Immature natural killer cell (primary cell): ENCODE measurements at places on chromosomes 1 and 21. TPM values are rescaled to one million over a fixed set of nuclear protein-coding genes. Genes with fewer than 3 reads are reported as not detected.

DNA sequence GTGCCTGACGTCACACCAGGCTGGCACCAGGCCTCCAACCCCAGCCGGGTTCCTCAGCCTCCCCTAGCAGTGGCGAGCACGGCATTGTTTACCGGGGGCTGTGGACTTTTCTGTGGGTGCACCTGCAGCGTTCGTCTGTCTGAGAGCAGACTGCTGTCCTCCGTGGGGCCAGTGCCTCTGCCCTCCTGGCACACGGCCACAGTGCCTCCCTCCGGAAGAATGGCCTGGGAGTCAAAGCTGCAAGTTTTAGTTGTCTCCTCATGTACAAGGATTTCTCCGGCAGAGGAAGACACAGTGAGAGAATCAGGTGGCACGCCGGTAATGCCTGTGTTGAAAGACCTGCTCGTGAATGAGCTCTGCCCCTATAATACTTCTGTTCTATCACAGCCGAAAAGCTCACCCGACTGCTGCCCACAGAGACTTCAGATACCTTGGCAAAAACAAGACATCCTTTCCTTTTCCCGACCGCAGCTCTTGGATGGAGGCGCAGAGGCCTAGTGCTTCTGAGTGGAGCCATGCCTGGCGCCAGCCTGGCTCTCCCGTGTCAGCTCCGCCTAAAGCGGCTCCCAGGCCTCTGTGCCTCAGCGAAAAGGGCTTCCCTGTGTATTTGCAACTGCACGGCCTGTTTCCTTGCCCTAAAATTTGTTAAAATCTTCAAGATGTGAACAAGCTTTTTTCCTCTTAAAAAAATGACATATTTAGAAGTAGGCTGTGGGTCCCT is 71.4 kb downstream of the AGPAT3 start:
- DNase-seq, result no peak
- H3K4me1 ChIP-seq, result peaks cover 17% of the 10 kb centered on the region
- no peaks in the 10 kb centered on the region for H3K36me3 ChIP-seq
- H3K27ac ChIP-seq, result no peak overlapping the region
- H3K27me3 ChIP-seq, result no peaks in the 10 kb centered on the region

DNA sequence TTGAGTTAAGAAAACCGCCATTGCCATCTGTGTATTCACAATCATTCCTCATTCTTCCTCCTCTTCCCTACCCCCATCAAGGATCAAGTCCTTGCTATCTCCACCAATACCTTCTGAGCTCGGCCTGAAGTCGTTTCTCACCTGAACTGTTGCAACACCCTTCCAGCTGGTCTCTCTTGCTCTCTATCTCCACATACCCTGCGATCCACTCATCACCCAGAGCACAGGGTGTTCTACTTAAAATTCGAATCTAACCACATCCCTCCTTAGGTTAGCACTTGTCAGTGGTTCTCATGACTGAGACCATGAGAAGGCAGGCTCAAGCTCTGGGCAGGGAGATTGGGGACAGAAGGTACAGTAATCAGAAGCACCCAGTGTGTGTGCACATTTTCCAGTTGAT is 4.6 kb downstream of the IVL start:
- peak; percentile 5 for DNase-seq
- H3K27ac ChIP-seq, result peak overlapping the region; percentile 60
- peaks cover 11% of the 10 kb centered on the region for H3K4me1 ChIP-seq
- H3K4me3 ChIP-seq, result peak overlapping the region; percentile 94
- H3K27me3 ChIP-seq, result peaks cover 4% of the 10 kb centered on the region

Gene GJA8
- polyA plus RNA-seq, result not detected

GRCh38 chr1:170414989-170415709 is 116.8 kb upstream of the GORAB start:
- H3K27me3 ChIP-seq, result no peaks in the 10 kb centered on the region
- no peaks in the 10 kb centered on the region for H3K4me1 ChIP-seq
- H3K27ac ChIP-seq, result no peak overlapping the region
- no peak overlapping the region for H3K4me3 ChIP-seq
- no peak for DNase-seq
- H3K36me3 ChIP-seq, result no peaks in the 10 kb centered on the region

- H3K27me3 ChIP-seq, result peaks cover 5% of the 10 kb centered on the region
- no peak overlapping the region for H3K4me3 ChIP-seq
- H3K4me1 ChIP-seq, result no peaks in the 10 kb centered on the region
- DNase-seq, result no peak
- H3K27ac ChIP-seq, result no peak overlapping the region
These were observed 59.9 kb downstream of the TNN start for GRCh38 chr1:175127565-175127964.

Gene SHISAL2A
- polyA plus RNA-seq, result 5.0 TPM

Gene ST7L
- polyA plus RNA-seq, result 8.4 TPM

DNA sequence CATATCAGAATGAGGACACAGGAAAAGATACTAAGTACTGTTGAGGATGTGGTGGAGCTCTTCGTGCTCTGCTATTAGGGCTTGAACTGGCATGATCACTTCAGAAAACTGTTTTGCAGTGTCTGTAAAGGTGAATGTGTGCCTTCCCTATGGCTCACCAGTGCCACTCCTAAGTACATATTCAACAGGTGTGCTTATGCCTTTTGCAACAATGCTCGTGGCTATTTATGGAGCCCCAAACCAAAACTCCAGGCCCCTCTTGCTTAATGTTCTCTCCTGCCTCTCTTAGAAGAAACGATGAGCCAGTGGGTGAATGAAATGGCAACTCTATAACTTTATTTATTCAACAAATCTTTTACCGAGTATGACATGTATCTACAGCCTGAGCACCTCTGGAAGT is 70.2 kb downstream of the TAS1R2 start:
- H3K27me3 ChIP-seq, result peaks cover 5% of the 10 kb centered on the region
- no peaks in the 10 kb centered on the region for H3K36me3 ChIP-seq
- H3K4me3 ChIP-seq, result no peak overlapping the region
- DNase-seq, result no peak
- no peaks in the 10 kb centered on the region for H3K4me1 ChIP-seq

DNA sequence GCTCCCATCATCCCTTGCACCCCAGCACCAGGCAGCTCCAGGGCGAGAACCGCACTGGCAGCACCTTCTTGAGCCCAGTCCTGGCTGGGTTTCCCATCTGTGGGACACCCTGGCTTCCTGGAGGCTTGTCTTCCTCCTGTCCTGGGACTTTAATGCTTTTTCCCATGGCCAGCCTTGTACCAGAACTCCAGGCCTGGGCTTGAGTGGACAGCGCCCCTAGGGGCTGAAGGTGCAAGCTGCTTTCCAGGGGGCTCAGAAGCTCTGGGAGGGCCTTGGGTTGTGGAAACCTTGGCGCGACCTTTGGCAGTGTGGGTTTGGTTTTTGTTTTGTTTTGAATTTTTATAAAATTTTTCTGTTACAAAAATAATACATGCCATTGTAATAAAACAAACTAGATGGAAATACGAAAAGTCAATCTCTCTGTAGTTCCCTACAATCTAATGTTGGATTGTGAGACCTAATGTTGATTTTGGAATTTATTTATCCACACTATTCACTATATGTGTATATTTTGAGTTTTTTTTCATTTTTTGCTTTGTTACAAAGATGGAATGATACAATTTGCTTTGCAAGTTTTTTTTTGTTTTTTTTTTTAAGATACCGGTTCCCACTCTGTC is 33.8 kb upstream of the RPL11 start:
- no peak for DNase-seq
- no peak overlapping the region for H3K27ac ChIP-seq
- H3K36me3 ChIP-seq, result no peaks in the 10 kb centered on the region
- no peaks in the 10 kb centered on the region for H3K4me1 ChIP-seq
- peaks cover 4% of the 10 kb centered on the region for H3K27me3 ChIP-seq

DNA sequence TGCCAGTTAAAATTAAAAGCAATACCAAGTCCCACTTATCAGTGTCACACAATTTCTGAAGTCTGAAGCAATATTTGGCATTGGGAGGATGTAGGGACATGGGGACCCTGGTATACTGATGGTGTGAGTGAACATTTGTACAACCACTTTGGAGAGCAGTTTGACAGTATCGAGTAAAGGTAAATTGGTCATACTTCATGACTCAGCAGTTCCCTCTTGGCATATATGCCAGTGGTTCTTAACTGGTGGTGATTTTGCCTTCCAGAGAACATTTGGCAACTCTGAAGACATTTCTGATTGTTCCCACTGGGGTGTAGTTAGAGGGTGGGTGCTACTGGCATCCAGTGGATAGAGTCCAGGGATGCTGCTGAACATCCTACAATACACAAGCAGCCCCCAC is 19.7 kb downstream of the FMOD start:
- H3K4me3 ChIP-seq, result no peak overlapping the region
- H3K36me3 ChIP-seq, result no peaks in the 10 kb centered on the region
- no peak for DNase-seq
- H3K27ac ChIP-seq, result no peak overlapping the region

- H3K27me3 ChIP-seq, result no peaks in the 10 kb centered on the region
- peaks cover 4% of the 10 kb centered on the region for H3K4me1 ChIP-seq
- H3K36me3 ChIP-seq, result no peaks in the 10 kb centered on the region
- H3K27ac ChIP-seq, result no peak overlapping the region
- no peak overlapping the region for H3K4me3 ChIP-seq
These were observed 6.4 kb upstream of the LRP8 start for GRCh38 chr1:53334312-53334711.

Gene MNDA
- polyA plus RNA-seq, result 8.8 TPM

DNA sequence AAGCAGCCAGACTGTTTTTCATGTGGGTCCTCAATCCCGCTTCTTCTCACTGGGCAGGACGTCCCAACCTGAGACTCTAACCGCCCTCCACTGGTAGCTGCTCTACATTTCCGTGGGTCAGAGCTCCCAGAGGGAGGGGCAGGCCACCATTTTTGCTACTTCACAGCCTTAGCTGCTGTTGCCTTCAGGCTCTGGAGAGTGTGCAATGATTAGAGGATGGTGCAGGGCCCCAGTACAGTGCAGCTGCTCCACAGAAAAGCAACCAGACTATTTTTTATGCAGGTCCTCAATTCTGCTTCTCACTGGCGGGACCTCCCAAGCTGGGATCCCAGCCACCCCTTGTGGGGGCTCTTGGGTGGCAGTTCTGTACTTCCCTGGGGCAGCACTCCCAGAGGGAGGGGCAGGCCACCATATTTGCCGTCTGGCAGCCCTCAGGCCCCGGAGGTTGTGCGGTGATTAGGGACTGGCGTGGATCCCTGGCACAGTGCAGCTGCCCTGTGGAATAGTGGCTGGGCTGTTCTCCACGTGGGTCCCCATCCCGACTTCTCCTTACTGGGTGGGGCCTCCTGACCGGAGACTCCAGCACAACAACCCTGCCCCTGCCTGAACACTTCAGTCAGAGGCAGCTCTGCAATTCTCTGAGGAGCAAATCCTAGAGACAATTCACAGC is 647.6 kb upstream of the PKN2 start:
- DNase-seq, result no peak
- no peaks in the 10 kb centered on the region for H3K36me3 ChIP-seq
- no peak overlapping the region for H3K4me3 ChIP-seq

Gene IFNLR1
- polyA plus RNA-seq, result 0.42 TPM

DNA sequence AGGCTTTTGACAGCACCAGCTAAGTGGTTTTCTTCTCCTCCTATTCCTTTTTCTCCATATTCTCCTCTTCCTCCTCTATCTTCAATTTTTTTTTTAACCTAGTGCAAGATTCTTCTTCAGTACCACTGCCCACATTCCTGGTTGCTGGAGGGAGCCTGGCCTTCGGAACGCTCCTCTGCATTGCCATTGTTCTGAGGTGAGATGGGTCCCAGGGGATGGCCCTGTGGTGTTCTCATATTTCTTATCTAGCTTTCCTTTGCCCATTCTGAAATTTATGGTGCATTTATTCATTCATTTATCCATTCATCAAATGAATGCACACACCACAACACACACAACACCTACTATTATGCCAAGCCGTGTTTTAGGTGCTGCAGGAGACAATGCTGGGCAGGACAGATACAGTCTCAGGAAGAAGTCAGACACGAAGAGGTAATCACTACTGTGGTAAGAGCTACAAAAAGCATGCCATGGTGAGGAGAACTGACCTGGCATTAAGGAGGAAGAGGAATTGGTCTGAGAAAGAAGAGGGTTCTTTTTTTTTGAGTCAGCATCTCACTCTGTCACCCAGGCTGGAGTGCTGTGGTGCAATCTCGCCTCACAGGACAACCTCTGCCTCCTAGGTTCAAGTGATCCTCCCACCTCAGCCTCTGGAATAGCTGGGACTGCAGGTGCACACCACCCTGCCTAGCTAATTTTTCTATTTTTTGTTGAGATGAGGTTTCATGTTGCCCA is 47.5 kb upstream of the TDRD10 start:
- DNase-seq, result no peak
- H3K4me1 ChIP-seq, result no peaks in the 10 kb centered on the region
- no peak overlapping the region for H3K27ac ChIP-seq
- peaks cover 8% of the 10 kb centered on the region for H3K27me3 ChIP-seq

- H3K36me3 ChIP-seq, result peaks cover 34% of the 10 kb centered on the region
- peaks cover 2% of the 10 kb centered on the region for H3K27me3 ChIP-seq
- DNase-seq, result no peak
These were observed 12.9 kb downstream of the MEAF6 start for GRCh38 chr1:37501661-37502060.

DNA sequence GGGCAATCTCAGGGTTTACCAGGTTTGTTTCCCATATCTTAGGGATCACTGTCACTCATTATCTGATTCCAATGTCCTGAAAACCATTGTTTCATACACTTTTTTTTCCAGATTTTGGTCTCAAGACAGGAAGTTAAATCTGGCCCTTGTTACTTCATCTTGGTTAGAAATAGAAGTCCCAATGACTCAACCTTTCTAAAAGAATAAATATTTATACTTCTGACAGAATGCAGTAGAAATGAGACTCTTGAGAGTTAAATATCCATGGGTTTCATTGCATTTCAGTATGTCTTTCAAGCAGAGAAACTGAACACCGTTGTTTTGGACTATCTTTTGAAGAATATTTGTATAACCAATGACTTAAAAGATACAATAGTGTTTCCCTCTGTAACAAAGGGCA is 19.8 kb upstream of the VCAM1 start:
- H3K4me1 ChIP-seq, result no peaks in the 10 kb centered on the region
- H3K36me3 ChIP-seq, result peaks cover 11% of the 10 kb centered on the region
- peaks cover 10% of the 10 kb centered on the region for H3K27me3 ChIP-seq
- no peak overlapping the region for H3K4me3 ChIP-seq

Gene NSL1
- 63.4 TPM for polyA plus RNA-seq

- DNase-seq, result peak; percentile 19
- H3K27me3 ChIP-seq, result peaks cover 7% of the 10 kb centered on the region
- no peak overlapping the region for H3K4me3 ChIP-seq
- H3K4me1 ChIP-seq, result no peaks in the 10 kb centered on the region
- no peak overlapping the region for H3K27ac ChIP-seq
These were observed 25.3 kb upstream of the OVAAL start for GRCh38 chr1:180533266-180533987.

- no peak overlapping the region for H3K27ac ChIP-seq
- no peaks in the 10 kb centered on the region for H3K36me3 ChIP-seq
- H3K4me3 ChIP-seq, result no peak overlapping the region
- no peaks in the 10 kb centered on the region for H3K4me1 ChIP-seq
- DNase-seq, result no peak
- H3K27me3 ChIP-seq, result peaks cover 2% of the 10 kb centered on the region
These were observed 59.8 kb upstream of the CSF1 start for GRCh38 chr1:109850827-109851226.

Gene ATAD3C
- polyA plus RNA-seq, result 3.1 TPM

Gene TDRD10
- polyA plus RNA-seq, result not detected

Gene C1QC
- polyA plus RNA-seq, result not detected

- H3K4me1 ChIP-seq, result peaks cover 19% of the 10 kb centered on the region
- H3K27me3 ChIP-seq, result peaks cover 2% of the 10 kb centered on the region
- no peak overlapping the region for H3K4me3 ChIP-seq
- no peaks in the 10 kb centered on the region for H3K36me3 ChIP-seq
- H3K27ac ChIP-seq, result no peak overlapping the region
These were observed 116.5 kb downstream of the RNF220 start for GRCh38 chr1:44521378-44522080.

Gene MAP10
- polyA plus RNA-seq, result 0.55 TPM
